Epithelial cell of esophagus (primary cell): ENCODE measurements at places on chromosomes 11 and 22.

GRCh38 chr22:30982512-30982911, 13.4 kb downstream of the TUG1 start:
- DNase-seq = no peak

DNA sequence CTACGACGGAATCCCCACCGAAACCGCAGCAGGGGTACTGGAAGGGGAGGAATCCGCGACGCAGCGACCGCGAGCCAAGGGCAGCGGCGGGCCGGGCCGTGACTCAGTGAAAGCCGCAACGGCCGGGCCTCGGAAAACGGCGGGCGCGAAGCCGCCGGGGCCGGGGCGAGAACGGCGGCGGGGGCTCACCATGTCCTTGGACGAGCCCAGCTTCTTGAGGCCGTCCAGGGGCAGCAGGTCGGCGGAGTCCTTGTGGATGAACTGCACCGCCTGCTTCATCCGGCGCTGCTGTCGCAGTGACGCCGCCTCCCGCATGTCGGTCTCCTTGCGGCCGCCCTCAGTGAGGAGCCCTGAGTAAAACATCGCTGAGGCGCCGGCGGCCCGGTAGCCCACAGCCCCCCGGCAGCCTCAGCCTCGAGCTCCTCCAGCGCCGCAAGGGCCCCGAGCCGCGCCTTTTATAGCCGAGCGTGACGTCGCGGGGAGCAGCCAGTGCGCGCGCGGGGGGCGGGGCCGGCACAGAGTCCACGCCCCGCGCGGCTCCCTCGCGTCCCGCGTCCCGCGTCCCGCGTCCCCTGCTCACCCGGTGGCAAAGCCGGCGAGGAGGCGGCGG, at the start of gene NRIP3:
Gene NRIP3 (minus strand): TSS at position 429 of the 610 bp plus-strand sequence. CDS start 66 bp downstream, at position 363.
- DNase-seq = peak; percentile 52

GRCh38 chr11:32088117-32088941, 2.5 kb upstream of the RCN1 start:
- DNase-seq = peak; percentile 75

DNA sequence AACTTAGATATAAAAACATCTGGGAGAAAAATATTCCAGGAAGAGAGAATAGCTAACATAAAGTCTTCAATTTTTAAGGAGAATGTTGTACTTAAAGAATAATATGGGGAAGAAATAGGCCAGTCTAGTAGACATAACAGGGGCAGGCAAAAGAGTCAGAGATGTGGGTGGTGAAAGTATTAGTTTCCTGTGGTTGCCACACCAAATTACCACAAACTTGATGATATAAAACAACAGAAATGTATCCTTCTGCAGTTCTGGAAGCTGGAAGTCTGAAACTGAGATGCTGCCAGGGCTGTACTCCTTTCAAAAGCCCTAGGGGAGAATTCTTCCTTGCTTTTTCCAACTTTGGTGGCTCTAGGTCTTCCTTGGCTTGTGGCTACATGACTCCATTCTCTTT, 1309.7 kb downstream of the LRRC4C start:
- no peak for DNase-seq

- DNase-seq = no peak
Measured at GRCh38 chr11:113182288-113182687, 132.1 kb upstream of the TTC12 start.

- no peak for DNase-seq
Measured at GRCh38 chr11:124880290-124880611, 15.0 kb downstream of the ROBO3 start.

DNA sequence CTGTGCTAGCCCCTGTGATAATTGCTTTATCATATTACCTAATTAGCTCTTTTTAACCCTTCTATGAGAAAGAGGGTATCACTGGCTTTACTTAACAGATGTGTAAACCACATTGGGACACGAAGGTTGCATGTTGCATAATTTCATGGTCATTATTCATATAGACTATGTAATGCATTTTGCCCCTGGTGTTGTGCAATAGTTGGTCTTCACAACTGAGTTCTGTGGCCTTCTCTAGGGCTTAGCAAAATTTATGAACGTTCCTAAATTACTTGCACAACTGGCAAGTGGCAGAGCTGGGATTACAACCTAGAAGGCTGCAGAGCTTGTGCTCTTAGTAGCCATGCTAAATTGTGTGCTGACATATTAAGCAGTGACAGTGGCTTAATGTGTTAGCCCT, 34.6 kb upstream of the PDGFD start:
- peak; percentile 48 for DNase-seq

DNA sequence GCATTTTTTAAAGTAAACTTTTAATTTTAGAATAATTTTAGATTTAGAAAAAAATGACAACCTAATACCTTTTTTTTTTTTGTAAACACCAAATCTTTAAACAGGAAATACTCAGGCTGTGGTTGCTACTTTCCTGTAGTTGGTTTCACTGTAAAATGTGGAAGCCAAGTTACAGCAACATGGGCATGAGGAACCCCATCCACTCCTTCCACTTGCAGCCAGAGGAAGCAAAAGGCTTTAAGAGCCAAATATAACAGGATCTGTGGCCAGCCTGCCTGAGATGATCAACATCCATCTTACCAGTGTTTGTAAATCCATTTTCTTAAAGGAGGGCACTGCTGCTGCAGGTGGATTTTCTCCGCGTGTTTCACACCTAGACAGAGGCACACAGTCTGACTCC, 66.2 kb downstream of the TNRC6B start:
- no peak for DNase-seq

DNA sequence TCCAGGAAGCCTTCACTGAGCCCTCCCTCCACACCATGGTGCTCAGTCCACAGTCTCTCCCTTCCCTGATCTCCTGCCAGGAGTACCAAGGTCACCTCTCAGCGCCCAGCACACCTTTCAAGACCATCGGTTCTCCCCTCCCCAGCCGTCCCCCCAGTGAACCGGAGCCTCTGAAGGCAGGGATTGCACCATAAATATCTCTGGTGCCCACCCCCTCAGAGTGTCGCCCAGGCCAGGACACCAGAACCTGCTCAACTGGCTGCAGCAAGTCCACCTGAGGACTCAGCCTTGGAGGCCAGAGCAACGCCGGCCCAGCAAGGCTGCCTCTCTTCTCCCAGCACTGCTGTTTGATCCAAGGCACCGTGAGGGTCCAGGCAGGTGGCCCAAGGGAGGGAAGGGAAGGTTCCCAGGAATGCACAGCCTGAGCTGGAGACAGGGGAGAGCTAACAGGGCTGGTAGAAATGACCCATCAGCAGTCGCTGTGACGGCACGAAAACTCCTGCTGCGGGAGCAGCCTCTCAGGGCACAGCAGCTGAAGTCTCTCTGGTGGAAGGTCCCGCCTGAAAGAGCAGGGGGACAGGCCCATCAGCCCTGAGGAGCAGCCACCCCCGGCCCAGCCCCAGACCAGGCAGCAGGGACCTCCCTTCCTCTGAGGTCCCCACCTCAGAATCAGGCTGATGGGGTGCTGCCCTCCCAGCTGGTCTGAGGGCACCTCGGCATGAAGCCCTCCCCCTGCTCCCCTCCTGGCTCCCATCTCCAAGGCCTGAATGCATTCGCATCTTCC, 80.3 kb downstream of the BUD13 start:
- DNase-seq = no peak

- no peak for DNase-seq
Measured at GRCh38 chr11:86630229-86630981, 42.0 kb downstream of the ME3 start.

DNA sequence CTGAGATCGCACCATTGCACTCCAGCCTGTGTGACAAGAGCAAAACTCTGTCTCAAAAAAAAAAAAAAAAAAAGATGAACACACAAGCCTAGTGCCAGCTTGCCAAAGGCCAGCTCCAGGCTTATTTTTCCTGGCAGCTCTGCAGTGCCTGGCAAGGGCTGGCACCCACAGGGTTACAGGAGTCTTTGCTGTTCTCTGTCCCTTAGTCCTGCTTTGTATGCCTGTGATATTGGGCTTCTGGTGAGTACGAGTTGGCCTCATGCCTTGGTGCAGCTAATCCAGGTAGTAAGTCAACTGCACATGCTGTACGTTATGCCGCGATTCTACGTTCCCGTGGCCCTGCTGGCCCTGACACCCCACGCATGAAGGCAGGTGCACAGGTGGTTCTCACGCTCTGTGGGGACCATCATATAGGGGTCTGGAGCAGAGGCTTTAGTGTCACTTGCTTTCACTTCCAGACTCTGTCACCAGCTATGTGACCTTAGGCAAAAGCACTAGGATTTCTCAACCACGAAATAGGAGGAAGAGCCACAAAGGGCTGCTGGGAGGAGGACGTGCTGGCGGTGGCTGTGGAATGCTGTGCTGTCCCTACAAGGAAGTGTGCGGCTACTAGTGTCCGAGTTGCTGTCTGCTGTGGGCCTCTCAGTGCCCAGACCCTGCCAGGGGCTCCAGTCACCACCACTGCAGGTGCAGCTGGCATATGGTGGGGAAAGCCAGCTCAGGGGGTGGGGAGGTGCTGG, 21.4 kb upstream of the RASL10A start:
- DNase-seq = no peak

DNA sequence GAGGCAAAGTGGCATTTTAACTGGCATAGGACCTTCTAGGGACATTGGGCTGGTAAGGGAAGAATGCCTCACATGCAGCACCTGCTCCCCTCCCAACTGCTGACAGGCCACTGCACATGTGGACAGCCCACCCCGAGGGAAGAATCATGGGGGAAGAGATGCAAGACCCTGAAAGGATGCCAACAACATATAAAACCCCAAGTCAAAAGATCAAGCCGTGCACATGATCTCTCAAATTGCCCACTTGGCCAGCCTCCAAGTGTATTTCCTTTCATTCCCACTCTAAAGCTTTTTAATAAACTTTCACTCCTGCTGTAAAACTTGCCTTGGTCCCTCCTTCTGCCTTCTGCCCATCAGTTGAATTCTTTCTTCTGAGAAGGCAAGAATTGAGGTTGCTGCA, 947.8 kb upstream of the CCDC90B start:
- DNase-seq = no peak

DNA sequence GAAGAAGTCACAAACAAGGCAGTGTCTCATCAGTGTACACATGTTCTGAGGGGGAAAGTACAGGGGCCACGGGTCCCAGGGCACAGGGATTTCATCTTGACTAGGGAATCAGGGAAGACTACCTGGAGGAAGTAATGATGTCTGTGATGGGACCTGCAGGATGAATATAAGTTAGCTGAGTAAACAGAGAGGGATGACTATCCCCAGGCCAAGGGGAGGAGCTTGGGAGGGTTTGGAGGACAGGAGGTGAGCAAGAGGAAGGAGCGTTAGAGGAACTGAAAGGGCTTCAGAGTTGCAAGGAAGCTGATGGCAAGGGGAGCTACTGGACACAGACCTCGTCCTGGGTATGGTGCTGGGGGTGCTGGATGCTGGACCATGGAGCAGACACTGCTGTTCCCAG, 56.4 kb downstream of the TRAF6 start:
- peak; percentile 84 for DNase-seq

GRCh38 chr11:554428-555226, 5.9 kb downstream of the LMNTD2 start:
- peak; percentile 71 for DNase-seq

- DNase-seq = no peak
Measured at GRCh38 chr11:15956302-15956701, 400.0 kb downstream of the SOX6 start.

GRCh38 chr11:77959434-77959833, 35.0 kb downstream of the INTS4 start:
- peak; percentile 20 for DNase-seq

GRCh38 chr11:1932681-1933080, 13.2 kb downstream of the TNNT3 start:
- no peak for DNase-seq

- no peak for DNase-seq
Measured at GRCh38 chr11:2091786-2092463, 47.3 kb downstream of the IGF2 start.

GRCh38 chr11:17531071-17531600, 13.1 kb downstream of the USH1C start:
- no peak for DNase-seq

DNA sequence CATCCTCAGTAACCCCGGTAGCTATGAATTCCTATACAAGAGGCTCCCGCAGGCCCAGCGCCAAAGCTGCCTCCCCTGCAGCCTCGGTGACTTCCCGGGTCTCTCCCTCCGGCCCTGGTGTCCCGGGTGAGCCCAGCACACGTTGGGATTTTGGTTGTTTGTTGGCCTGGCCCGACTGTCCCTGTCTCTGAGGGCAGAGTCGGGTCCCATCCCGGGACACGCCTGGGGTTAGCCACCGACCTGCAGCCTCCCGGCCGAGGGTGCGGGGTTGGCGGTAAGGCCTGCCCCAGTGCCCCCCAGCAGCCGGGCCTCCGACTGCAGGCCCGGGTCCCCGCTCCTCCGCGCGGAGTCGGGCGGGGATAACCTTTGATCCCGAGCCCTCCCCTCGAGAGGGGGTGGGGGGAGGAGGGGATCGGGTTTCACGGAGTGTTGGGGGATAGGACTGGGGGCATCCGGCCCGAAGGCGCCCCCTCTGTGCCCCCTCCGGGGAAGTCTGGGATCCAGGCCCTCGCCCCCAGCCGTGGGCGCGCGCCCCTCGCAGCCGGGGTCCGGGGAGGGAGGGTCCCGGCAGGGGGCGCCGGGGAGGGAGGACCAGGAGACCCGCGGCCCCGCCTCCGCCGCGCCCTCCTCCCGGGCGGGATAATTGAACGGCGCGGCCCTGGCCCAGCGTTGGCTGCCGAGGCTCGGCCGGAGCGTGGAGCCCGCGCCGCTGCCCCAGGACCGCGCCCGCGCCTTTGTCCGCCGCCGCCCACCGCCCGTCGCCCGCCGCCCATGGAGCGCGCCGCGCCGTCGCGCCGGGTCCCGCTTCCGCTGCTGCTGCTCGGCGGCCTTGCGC, at the start of gene FBLN1:
Gene FBLN1 (plus strand): TSS at position 669 of the 835 bp plus-strand sequence. CDS start 103 bp downstream, at position 772.
- no peak for DNase-seq

DNA sequence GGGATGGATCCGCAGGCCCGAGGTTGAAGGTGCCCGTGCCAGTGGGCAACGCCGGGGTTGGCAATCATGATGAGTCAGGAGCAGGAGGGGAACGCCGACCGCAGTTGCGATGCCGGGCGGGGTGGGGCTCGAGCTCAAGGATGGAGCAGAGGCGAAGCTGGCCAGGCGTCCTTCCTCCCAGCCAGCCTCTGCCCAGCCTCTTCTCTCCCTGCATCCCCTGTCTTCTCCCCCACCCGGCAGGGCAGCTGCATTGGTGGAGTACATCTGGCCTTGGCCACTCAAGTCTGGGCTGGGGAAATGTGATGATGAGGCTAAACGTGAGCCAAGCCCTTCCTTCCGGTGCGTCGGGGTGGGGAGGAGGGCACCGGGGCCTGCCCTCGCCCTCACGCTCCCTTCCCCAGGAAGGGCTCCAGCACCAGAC, 3.9 kb downstream of the IFITM10 start:
- no peak for DNase-seq

DNA sequence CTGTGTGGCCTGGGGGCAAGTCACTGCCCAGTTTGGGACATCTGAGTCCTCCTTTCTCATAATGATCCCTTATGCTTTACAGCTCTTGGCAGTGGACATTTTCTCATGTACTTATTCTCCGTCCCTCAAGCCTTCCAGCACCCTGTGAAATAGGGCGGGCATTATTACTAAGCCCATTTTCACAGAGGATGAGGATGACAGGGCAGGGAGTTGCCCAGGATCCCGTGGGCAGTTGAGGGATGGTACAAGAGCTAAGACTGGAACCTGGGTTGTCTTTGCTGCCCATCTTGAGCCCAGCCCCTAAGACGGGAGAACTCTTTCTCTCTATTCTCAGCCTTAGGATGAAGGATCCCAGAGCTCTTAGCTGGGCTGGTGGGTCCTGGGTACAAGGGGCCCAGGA, 11.2 kb downstream of the CD82 start:
- peak; percentile 57 for DNase-seq
